ENCODE measurements at places on chromosomes 7 and 10.

- peak; percentile 34 for DNase-seq
Measured at GRCh38 chr10:74307061-74307651, 156.1 kb downstream of the ADK start.

DNA sequence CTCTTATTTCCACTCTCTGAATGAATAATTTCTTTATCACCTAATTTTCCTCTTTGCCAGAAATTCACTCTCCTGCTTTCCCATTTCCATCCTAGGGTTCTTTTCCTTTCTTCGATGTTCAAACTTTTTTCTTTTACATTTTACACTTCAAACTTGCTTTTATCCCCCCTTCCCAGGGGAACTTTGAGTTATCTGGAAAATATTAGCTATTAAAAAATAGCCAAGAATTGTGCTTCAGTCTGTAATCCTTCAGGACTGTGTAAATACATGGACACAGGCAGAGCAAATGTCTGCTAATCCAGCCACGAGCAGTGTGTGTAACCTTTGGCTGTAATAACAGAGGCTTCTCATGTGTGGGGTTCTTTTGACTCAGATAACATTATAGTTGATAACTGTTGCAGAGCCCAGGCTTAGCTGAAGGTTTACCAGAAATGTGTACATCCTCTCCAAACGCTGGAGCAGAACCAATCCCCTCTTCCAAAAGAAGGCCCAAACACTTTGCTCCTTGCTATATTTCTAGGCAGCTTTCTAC, 4.6 kb downstream of the ASB4 start:
- no peak for DNase-seq

DNA sequence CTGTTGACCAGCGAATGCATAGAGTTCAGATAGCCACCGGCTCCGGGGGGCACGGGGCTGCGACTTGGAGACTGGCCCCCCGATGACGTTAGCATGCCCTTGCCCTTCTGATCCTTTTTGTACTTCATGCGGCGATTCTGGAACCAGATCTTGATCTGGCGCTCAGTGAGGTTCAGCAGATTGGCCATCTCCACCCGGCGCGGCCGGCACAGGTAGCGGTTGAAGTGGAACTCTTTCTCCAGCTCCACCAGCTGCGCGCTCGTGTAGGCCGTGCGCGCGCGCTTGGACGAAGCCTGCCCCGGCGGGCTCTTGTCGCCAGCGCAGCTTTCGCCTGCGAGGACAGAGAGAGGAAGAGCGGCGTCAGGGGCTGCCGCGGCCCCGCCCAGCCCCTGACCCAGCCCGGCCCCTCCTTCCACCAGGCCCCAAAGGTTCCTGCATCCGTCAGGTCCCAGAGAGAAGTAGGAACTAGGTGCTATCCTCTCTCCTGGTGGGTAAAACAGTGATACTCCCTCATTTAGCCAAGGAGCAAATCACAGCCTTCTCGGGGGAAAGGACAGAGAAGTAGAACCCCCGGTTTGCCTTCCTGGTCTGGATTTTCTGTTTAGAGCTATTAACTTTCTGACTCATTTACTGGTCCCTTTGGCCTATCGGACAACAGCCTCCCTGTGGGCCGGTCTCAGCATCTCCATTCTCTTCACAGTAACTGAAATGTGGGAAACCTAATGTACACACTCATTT, 6.1 kb upstream of the HOXA2 start:
- DNase-seq, result no peak

GRCh38 chr10:123356799-123357198, 202.6 kb downstream of the BUB3 start:
- DNase-seq, result no peak

- DNase-seq, result no peak
Measured at GRCh38 chr10:12484941-12485805, 135.8 kb downstream of the CAMK1D start.

DNA sequence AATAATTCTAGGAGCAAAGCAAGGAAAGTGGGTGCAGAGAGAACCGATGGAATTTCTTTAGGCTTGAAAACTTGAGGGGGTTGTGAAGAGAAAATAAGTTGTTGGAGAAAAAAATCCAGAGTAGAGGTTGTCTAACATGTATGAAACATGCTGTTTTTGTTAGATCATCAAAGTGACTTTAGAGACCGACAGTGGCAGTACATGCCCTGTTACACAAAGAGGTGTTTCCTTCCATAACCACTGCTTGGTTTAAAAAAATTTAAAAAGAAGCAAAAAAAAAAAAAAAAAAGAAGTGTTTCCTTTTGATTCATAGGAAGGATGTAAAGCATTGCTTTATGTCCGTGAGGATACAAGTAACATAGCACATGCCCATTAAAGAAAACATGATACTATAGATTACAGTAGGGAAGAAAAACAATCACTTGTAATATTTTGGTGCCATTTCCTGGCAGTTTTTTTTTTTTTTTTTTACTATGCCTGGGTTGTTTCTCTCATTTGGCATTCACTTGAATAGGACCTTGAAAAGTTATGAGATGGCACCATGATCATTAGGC, 6.1 kb downstream of the ENTPD1 start:
- no peak for DNase-seq

DNA sequence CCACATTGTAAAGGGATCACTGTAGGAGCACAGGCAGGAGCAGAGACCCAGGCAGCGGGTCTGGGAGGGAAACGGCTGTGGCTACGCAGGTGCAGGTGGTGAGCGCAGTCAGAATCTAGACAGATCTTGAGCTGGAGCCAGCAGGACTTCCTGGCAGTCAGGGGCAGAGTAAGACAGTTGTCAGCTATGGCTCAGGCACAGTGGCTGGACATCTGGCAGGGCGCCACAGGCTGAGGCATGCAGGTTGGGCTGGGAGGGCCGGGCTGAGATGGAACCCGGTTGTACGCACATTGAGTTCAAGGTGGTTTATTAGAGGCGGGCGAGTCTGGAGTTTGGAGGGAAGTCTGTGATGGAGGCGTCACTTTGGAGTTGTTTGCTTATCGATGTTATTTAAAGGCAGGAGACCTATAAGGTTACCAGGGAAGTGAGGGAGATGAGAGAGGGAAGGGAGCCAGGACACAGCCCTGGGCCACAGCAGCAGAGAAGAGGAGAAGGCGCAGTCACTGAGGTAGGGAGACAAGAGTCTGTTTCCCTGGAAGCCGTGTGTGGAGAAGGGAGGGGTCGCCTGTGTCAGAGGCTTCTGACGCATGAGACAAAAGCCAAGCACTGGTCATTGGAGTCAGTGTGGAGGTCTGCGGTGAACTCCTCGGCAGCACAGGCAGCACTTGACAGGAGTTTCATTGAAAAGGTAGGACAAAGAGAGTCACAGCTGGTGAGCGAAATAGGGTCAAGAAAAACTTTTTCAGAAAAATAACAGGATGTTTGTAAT, 73.8 kb downstream of the LANCL2 start:
- peak; percentile 81 for DNase-seq

- no peak for DNase-seq
Measured at GRCh38 chr10:25390733-25391132, 215.9 kb downstream of the GPR158 start.

GRCh38 chr7:129170441-129171021, 17.9 kb upstream of the SMO start:
- DNase-seq, result no peak
